NCI-H1092 treated with DMSO at 0.1 percent for 48 hours (cell line): ENCODE measurements at places on chromosomes 2 and 18.

DNA sequence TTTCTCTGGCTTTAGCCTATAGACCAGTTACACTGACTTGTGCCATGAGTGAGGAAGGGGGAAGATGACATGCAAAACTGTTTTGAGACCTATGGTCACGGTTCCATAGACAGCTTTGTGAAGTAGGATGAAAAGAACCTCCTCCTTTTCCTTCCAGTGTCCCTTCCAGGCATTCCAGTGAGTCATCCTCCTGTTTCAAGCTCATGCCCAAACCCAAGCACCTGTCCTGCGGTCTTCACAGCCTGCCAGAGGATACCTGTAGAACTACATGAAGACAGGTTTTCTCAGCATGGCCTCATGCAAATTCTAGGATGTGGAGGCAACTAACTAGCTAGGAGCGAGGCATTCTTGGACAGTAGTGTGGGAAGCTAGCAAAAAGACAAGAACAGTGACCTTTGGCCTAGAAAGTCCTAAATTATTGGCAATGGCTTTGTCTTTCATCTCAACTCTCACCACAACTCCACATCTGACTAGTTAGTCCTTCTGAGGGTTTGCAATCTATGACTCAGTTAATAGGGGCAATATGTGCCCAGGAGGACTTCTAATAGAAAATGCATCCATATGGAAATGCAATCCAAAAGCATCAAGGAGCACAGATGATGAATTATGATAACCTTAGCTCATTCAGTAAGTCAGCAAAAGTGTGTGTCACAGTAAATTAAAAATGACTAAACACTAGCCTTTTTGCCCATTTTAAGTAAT, 154.7 kb downstream of the RBM43 start:
- no peak for DNase-seq

GRCh38 chr2:222352981-222353380, 54.2 kb upstream of the PAX3 start:
- no peak for DNase-seq

- no peak for DNase-seq
Measured at GRCh38 chr18:75497576-75498235, 70.2 kb upstream of the SMIM21 start.

- no peak for DNase-seq
Measured at GRCh38 chr2:8540552-8541055, 141.3 kb upstream of the ID2 start.

DNA sequence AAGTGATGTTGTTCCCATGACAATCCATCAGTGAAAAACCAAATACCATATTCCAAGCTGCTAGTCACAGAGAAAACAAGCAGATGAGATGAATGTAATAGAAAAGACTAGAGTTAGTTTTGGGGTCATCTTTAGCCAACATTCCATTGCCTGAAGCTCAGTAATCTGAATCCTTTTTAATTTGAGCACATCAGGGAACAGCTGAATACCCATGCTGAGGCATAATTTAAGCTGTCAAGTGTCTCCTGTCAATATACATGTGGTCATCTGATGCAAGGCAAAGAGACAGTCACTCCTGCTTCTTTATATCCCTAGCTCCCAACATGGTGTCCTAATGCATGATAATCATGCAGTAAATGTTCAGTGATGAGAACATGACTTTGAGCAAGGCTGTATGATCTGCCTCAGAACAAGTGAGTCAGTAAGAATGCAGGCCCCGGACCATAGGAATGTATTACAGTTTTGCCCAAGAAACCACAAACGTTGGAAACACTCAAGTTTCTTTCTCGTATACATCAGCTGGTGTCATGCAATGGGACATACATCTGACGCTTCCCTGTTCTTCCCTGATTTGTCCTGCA, 48.0 kb downstream of the CDK15 start:
- no peak for DNase-seq

GRCh38 chr2:9207641-9208311, 1.2 kb downstream of the ASAP2 start:
- no peak for DNase-seq

GRCh38 chr2:131104487-131105155, 515 bp upstream of the PLEKHB2 start:
- DNase-seq, result peak; percentile 87
